ENCODE measurements at places on chromosomes 16 and 17.

DNA sequence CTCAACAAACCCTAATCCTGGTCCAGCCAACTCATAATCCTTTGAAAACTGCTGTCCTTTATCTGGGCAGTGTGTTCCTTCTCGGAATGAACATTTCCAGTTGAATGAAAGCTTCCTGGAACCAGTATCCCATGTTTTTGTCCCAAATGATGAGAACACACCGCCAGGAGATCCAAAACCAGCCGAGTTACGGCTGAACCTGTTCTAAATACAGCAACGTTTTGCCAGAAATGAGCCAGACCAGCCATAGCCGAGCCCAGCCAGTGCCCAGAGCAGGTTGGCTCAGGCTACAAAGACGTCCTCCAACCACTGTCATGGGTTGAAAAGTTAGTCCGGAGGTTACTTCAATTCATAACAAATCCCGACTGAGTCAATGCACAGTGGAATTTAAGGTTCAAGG is 67.6 kb upstream of the FOXF1 start:
- DNase-seq, result no peak

DNA sequence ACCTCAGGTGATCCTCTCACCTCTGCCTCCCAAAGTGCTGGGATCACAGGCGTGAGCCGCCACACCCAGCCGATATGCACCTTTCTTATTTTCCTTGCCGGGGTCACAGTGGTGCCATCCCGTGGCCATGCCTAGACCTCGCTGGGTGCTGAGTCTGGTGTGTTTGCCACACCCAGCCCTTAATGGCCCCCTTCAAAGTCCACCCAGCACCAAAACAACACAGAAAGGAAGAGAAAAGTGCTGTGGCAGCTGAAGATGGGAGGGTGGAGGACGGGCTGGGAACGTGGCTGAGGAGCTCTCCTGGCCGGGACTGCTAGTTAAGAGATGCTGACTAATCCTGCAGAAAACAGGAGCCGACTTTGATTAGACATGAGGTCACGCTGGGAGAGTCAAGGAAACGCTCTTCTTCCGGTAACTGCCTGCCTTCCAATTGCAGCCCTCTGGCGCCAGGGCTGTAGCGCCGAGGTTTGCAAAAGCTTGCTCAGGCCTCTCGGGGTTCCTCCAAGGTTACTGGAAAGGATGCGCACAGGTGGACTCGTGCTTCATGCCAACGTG is 10.9 kb downstream of the SLC43A2 start:
- DNase-seq, result peak; percentile 56

DNA sequence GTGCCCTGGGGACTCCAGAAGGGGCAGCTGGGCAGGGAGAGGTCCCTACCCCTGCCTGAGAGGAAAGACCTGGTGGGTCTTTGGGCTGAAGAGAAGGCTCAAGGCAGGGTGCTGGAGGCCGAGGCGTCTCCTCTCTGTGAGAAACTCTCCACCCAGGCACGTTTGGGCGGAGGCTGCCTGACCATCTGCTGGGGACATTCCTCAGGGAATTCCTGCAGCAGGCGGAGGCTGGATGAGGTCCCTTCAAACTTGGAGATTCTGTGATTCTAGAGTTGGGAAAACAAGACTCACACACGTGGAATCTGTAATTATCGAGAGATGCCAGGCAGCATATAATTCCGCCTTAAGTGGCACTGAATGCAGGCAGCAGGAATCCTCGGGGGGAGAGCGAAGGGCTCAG is 21.1 kb upstream of the PHF12 start:
- DNase-seq, result no peak

DNA sequence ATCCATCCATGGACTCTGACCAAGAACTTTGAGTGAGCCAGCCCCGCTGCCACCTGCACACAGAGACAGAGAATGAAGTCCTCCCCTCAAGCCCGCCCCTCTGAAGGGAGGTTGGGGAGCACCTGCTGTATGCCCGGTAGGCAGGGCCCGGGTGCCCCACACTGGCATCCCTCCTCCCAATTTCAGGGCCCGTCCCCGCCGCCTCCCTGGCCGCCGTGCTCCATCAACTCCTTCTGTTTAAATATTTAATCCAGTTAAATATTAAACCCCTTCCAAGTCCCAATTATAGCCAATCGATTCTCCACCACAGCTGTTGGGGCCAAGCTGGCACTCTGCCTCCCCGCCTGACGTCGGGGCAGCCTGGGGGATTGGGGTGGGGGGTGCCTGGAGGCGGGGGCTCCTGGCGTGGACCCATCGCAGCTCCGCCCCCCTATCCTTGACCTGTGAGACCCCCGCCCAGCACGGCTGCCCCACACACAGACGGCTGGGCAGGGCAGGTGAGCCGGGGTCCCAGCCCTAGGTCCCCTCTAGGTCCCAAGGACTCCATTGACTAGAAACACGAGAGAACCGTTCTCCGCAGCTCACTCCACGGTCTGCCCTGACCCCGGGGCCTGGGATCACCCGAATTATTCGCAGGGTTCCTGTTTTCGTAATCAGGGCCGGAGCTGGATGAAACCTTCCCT is 18.0 kb upstream of the CACNA1H start:
- no peak for DNase-seq

DNA sequence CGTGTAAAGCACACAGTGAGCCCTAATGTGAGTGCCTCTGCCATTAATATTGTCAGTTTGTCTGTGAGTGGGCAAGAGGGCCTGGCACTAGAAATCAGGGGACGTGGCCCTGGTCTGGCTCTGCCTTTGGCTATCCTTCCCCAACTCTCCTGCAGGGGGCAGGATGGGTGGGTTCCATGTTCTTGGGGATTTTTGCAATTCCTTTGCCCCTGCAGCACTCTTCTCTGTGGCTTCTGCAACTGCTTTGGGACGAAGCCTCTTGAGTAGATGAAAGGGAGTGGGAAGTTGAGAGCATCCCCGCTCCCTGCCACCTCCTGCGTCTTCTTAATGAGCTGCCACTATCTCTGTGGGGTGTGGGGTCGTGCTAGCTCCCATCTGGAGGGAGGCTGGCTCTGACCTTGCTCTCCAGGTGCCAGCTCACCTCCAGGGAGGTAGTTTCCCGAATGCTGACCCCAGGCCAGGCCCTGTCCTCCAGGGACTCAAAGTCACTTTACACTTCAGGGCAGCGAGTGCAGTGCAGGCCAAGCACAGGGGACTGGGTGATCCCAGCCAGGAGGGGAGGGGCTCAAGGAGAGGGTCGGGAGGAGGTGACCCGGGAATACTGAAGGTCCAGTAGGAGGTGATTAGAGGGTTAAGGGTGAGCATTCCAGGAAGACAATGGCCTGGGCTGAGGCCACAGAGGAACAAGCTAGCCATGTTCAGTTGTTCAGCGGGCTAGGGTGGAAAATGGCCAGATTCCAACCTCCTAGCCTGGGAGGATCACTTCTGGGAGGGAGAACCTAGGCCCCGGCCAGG is 121.0 kb upstream of the NLRP1 start:
- DNase-seq, result peak; percentile 17

GRCh38 chr17:80474961-80475909 is 1.2 kb downstream of the NPTX1 start:
- DNase-seq, result peak; percentile 6

DNA sequence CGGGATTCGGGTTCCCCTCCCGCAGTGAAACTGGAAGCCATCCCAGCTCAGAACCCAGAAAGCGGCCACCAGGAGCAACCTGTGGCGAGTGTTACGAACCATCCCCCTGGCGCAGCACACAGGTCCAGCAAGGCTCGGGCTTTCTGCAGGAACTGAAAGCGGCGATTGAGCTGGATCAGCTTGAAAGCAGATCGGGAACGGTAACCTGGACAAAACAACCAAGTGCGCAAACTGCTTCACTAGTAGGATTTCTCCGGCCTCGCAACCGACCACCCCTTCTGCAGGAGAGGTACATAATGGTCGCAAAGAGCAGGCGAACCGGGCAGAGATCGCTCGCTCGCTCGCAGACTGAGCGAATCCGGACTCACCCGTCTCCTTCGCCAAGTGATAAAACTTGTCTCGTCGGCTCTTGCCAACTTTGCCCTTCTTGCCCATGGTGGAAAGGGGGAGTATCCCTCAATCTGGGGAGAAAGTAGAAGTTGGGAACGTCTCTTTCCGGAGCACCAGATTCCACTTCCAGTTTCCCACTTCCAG is 696 bp upstream of the PSMC5 start:
- no peak for DNase-seq

DNA sequence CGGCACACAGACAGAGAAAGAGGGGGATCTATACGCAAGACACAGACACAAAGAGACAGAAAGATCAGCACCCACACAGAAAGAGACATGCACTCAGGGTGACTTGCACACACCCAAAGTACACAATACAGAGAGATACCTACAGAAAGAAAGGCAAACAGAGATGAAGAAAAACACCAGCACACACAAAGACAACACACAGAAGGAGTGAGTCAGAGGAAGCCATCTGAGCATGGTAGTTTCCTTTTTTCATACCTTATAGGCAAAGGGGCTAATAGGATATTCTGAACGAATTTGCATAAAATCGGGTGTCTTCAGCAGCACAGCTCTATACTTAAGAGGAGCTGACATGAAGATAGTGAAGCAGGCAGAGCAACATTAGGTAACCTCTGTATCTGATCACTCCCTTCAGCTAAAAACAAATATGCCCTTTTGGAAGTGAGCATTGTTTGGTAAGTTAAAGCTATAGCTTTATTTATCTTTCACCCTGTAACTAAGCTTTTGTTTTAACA is 198.6 kb downstream of the AATF start:
- DNase-seq, result peak; percentile 17

DNA sequence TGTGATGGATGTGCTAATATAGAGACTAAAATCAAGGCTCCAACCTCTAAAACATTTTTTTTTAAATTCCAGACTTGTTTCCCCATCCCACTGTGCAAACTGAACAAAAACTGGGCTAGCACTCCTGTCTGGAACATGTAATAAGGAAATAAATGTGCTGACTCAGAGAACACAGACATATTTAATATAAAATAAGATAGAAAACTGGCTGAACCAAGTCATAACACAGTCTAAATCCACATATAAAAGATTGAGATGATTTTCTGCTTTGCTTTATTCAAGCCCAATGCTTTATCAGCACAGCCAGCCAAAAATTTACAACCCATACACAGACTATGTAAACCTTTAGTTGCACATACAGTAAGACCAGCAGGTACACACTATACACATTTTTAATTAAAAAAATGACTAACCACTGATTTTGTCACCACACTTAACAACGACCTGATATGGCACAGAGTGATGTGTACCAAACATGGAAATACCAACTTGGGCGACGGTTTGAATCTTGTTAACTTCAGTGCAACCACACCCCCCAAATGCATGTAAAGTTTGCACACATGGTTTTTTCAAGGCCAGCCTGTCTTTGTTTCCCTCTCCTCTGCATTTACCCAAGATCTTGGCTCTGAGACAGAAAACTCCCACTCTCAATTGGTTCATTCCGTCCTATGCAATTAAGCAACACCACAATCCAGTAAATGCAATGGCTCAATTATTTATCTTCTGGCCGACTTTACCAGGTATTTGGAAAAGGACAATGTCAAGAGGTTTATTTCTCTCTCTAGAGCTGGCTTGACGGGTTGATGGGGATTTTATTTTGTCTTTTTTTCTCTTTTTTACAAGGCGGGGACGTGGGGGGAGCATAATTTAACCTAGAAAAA is 1.2 kb downstream of the STAT3 start:
- DNase-seq, result peak; percentile 92

DNA sequence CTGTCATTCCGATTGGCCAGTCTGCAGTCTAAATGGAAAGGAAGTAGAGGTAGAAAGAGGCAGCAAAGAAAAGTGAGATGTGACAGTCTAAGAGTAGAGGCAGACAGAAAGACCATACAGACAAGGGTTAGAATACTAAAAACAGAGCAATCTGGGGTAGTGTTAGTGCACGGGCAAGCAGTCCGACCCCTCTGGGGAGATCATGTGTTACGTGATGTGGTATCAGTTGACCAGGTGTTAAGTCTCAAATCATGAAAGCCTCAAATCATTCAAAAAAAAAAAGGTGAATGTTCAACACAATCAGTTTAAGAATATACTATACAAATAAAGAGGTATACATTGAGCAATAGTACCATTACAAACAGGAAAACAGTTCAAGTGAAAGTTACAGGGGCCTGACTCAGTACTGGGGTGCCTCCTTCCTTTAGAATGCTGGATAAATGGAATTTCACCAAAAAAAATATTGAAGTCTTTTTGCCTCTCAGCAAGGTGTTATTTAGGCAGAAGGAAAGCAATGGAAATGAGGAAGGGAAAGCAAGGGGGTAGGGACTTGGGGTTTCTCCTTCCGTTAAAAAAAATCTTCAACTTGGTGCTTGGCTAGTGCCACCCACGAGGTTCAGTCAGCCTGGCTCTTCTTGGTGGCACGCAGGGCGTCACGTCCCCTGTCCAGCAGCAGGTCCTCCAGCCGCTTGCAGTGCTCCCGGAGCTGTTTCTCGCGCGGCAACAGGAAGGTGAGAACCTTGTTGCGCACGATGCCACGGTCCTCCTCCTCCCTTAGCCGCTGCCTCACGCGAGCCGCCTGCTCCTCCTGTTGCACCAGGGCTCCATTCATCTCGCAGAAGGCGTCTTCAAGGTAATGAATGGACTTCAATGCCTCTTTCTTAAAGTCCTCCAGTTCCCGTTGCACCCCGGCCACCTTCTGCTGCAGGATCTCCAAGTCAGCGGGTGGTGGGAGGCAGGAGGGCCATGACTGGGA is 616 bp downstream of the CCDC182 start:
- DNase-seq, result no peak

- DNase-seq, result no peak
Measured at GRCh38 chr16:51801635-51802034, 650.6 kb upstream of the SALL1 start.

DNA sequence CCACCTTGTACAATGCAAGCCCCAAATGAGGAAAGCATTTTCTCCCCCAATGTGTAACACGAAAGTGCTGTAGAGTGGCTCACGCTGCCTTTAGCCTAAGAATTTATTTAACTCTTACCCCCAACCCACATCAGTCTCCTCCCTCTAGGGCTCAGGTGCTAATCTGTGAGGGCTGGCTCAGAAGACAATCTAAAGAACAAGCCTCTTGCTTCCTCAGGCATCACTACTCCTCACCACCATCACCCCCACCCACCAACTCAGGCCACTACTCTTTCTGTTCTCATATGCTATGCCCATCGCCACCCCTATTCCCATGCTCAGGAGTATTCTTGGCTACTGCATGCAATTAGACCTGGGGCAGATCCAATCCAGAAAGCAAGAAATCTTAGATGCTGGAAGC is 3.9 kb upstream of the CCL2 start:
- DNase-seq, result no peak

- DNase-seq, result no peak
Measured at GRCh38 chr16:3170440-3171180, 17.4 kb upstream of the OR1F1 start.

- no peak for DNase-seq
Measured at GRCh38 chr17:35744830-35745229, 8.2 kb downstream of the GAS2L2 start.

DNA sequence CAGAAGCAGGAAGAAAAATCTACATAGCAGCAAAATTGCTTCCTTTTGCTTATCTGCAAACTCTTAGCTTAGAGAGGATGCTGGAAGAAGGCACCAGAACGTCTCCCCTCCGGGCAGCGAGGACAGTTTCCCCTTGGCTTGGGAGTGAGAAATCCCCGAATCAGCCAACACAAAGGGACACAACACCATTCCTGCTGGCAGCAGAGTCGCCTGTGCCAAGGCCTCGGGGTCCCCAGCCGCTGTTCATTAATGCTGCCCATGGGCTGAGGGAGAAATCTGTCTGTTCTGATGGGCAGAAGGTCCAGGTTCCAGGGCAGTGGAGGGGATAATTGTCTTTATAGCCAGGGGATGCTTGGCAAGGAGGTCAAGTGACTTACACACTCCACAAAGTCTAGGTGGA is 38.0 kb downstream of the CACNG3 start:
- no peak for DNase-seq

GRCh38 chr16:11423315-11424117 is 78.3 kb downstream of the RMI2 start:
- no peak for DNase-seq

Data from MCF 10A (cell line).